Occipital lobe (tissue), 3 donors: ENCODE measurements at places on chromosomes 4 and X. TPM values are rescaled to one million over a fixed set of nuclear protein-coding genes. Genes with fewer than 3 reads are reported as not detected.

The SMARCA1 gene
- total RNA-seq = 78.0 TPM

The CYTL1 gene
- total RNA-seq = 0.94 TPM

The FANCB gene
- 14.2 TPM for total RNA-seq

The GAGE13 gene
- not detected for total RNA-seq

The FAM156B gene
- 10.6 TPM for total RNA-seq

The SPARCL1 gene
- total RNA-seq = 54.9 TPM

The SPANXB1 gene
- total RNA-seq = not detected

The RAI2 gene
- total RNA-seq = 3.1 TPM

The EDA gene
- 5.5 TPM for total RNA-seq
